Coronary artery (tissue), 2 donors: ENCODE measurements at places on chromosomes 2 and 18.

- DNase-seq: no peak
Observed at GRCh38 chr18:36829362-36830157, 633 bp downstream of the KIAA1328 start.

DNA sequence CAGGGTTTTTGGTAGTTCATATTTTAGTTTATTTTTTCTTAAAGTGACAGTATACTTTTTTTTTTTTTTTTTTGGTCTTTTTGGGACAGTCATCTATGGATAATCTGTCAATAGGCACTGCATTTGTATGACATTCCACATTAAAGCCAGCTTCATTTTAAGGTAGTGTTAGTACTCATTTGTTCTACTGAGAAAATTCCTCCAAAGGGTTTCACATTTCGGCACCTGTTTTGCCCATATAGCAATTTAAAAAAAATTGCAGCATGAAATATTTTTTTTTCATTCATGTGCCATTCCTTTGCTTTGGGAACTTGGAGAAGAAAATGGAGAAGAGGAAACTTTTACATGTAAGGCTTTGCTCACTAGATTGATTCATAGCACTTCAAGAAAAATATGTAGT is 276.3 kb upstream of the TCF4 start:
- DNase-seq: no peak

- DNase-seq: peak; percentile 73
Observed at GRCh38 chr2:70988151-70988550, 6.5 kb downstream of the TEX261 start.

GRCh38 chr18:56393870-56394269 is 244.5 kb downstream of the TXNL1 start:
- no peak for DNase-seq

GRCh38 chr2:216345846-216346245 is 26.4 kb downstream of the MARCHF4 start:
- no peak for DNase-seq

GRCh38 chr18:80198994-80199748 is 48.1 kb downstream of the PARD6G start:
- DNase-seq: no peak

DNA sequence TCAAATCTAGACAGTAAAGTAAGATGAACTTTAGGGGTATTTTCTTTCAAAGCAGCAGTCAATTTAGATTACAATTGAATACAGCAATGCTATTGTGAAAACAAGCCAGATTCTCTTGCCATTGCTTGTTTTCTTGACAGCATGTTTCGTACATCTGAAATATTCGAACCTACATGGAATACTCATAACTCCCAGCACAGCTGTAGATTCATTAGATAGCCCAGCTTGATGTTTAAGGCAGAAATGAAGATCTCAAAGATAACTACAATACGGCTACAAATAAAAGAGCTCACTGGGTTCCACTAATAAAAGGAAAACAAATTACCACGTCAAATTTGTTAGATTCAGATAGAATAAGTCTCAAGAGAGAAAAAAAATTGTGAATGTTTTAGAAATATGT is 208.8 kb downstream of the WDPCP start:
- DNase-seq: no peak

DNA sequence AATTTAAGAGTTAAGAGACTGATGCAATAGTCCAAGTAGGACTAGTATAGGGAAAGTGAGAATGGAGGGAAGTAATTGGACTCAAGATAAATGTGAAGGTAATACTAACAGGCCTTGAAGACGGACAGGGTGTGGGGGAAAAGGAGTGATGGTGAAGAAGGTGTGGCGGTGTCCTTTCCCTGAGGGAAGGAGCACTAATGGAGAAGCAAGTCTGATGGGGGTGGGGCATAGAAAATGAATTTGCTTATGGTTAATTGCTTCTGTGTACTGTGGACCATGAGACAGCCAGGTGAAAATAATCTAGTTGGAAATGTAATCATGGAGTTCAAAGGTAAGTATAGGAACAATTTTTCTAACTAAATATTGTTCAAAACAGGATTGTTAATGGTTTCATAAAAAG is 7.1 kb upstream of the TGOLN2 start:
- DNase-seq: no peak

GRCh38 chr2:108594132-108594981 is 60.1 kb downstream of the LIMS1 start:
- DNase-seq: no peak

DNA sequence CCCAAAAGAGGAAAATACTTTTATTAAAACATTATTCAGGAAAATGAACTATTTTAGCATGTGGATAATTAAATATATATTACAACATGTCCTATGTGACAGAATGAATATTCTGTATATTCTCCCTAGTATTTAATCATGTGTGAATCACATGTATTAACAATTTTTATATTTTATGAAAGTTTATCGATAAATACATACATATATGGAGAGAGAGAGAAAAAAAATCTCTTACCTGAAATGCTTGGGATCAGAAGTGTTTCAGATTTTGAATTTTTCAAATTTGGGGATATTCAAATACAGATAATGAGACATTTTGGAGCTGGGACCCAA is 228.6 kb upstream of the RBBP8 start:
- DNase-seq: no peak

DNA sequence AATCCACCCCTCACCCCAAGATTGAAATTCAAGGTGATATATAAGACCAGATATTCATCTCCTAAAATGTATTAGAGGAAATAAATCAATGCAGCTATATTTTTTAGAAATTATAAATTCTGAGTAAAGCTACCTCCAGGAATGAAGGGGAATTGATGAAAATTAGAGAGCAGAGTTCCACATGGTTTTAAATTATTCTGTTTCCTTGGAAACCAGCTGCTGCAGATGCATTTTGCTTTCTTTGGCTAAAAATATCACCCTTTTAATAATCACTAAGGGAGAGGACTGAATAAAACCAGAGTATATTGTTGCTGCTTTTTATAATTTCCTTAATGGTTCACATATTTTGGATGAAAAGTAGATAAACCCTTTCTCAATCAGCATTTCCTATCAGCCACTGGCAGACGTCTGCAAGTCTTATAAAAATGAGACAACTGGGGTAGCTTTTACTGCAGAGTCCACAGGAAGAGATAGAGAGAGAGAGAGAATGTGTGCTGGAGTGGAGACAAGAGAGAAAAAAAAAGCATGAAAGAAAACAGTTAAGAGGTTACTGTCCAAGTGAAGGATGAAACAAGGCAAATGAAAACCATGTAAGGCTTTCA is 2.0 kb downstream of the CSRNP3 start:
- DNase-seq: no peak

DNA sequence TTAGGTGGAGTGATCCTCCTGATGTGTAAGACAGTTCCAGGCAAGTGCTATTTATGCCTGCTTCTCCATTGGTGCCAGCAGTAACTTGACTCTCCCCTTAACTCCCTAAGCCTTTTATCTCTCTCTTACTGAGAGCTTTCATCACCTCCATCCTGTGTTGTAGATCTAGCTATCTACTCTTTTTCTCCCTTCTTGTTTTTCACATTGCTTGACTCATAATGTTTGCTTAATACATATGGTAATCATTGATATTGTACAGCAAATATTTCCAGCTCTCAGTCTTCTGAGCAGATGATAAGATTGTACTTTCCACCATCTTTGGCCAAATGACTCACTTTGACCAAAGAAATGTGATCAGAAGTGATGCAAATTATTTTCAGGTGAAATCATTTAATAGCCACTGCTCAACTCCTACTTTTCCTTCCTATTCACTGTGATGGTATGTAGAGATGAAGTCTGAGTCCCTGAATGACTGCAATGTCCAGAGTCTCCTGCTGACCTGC is 165.0 kb downstream of the PLCL1 start:
- DNase-seq: no peak

DNA sequence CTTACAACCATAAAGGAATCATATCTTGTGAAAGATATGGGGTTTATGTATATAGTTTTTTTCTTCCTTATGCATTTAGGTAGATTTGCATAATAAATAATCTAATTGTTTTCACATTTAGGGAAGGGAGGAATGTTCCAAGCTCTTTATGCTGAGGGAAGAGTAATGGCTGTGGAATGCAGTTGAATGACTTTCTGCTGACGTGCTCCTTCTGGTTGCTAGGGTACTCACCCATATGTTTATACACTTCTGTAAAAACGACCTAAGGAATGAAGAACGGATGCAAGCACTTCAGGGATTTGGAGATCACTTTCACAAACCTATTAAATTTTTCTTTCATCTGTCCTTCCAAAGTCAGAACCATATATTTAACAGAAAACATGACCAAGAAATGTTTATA is 29.2 kb upstream of the PPP4R1 start:
- DNase-seq: no peak
